NCI-H526 (cell line): ENCODE measurements at places on chromosomes 5 and 9.

- no peak for DNase-seq
Observed at GRCh38 chr9:107704774-107705173, 215.2 kb upstream of the KLF4 start.

DNA sequence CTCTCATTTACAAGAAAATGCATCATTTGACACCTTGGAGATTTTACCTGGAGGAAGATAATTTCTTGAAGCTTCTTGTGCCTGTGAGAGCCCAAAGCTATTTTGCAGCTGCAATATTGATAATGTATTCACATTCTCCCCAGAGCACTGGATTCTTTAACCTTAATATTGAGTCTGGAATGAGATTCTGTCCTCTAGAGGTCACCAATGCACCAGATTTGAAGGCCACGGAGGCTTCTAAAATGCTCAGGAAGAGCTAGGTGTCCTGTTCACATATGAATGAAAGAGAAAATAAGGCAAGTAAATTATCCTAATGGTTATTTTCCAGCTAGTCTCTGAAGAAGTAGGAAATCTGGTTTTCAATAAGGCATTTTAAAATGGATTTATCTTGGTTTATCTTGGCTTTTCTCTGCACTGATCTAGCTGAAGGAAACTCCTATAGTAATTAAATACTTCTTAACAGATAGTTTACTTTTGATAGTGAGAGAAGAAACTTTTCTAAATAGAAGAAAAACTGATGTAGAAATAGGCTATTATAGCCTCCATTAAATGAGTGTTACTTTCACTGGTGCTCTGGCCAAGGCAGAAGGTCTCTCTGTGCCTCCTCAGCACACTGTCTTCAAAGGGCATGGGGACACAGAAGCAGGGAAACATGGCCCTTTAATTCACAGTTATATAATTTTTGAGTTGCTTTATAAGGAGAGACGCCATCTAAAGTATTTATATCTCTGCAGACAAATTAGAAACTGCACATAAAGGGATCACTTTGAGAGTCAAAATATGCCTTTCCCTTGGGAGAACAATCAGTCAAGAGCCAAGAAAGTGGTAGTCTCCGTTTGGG lies 297.0 kb upstream of the ACTBL2 start:
- DNase-seq: peak; percentile 24

DNA sequence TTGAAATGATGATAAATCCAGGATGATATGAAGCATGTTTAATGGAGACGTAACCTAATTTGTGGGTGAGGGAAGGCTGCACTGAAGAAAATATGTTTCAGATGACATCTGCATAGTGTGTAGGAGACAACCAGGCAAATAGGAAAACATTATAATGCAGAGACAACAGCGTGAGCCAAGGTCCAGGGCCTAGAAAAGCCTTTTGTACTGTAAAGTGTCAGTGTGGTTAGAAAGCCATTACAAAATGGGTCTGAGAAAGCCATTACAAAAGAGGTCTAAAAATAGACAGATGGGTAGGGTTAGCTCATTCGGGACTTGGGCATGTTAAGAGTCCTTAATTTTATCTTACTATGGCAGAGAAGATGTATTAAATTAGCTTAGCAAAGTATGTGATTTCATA lies 14.9 kb upstream of the GABRG2 start:
- no peak for DNase-seq

DNA sequence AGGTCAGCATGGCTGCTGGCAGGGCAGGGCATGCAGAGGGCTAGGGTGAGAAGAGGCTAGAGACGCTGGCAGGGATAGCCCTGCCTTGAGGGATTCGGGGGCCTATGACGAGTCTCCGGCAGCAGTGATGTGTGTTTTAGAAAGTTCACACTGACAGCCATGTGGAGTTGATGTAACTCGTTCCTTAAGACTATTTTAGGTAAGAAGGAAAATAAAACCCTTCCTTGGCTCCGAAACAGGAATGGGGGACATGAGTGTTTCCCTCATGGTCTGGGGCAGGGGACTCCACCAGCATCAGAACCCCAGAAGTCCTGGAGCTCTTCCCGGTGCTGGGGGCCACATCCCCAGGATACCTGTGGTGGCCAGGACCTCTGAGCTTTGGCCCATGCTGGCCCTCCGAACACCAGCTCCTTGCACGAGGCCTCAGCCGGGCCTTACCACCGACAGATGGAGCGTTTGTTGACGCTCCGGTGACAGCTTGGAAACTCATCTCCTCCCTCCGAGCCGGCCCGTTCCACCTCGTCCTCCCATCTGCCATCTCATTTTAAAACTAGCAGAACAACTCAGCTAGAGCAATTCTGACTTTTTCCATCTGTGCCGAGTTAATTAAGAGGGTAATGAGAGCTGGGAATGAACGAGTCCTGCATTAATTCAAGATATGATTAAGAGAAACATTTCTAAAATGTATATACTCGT lies 337.7 kb downstream of the CDK5RAP2 start:
- DNase-seq: no peak
